Metanephros (tissue), 2 donors: ENCODE measurements at places on chromosomes 3 and 15. TPM values are rescaled to one million over a fixed set of nuclear protein-coding genes. Genes with fewer than 3 reads are reported as not detected.

PRTG gene
- 26.0 TPM for total RNA-seq

CGGBP1 gene
- 83.8 TPM for total RNA-seq

SUSD5 gene
- 4.4 TPM for total RNA-seq

LSM3 gene
- total RNA-seq = 4.0 TPM

FAM162A gene
- total RNA-seq = 34.0 TPM

SNX22 gene
- 1.7 TPM for total RNA-seq

ZMYND10 gene
- 3.9 TPM for total RNA-seq

TMEM212 gene
- total RNA-seq = not detected

MYO5C gene
- total RNA-seq = 21.8 TPM

EOMES gene
- 0.41 TPM for total RNA-seq

C3orf49 gene
- not detected for total RNA-seq

C3orf22 gene
- total RNA-seq = 0.12 TPM

RBPMS2 gene
- 1.4 TPM for total RNA-seq

LYZL4 gene
- not detected for total RNA-seq

TPRG1 gene
- total RNA-seq = 3.9 TPM

TYRO3 gene
- total RNA-seq = 44.0 TPM

SCN10A gene
- total RNA-seq = not detected

CCR5 gene
- 0.47 TPM for total RNA-seq

ERC2 gene
- 3.0 TPM for total RNA-seq

SOX2 gene
- total RNA-seq = 0.29 TPM

RGMA gene
- total RNA-seq = 14.6 TPM

KBTBD13 gene
- total RNA-seq = 1.2 TPM

PEX5L gene
- 0.76 TPM for total RNA-seq

GOLGA6B gene
- total RNA-seq = 0.23 TPM

IL17RE gene
- 4.0 TPM for total RNA-seq

ANKUB1 gene
- not detected for total RNA-seq

ULK3 gene
- total RNA-seq = 23.4 TPM

TMEM108 gene
- total RNA-seq = 1.8 TPM

SCN5A gene
- 0.76 TPM for total RNA-seq

ARF4 gene
- total RNA-seq = 128 TPM

SKOR1 gene
- 0.29 TPM for total RNA-seq

CFAP100 gene
- 0.93 TPM for total RNA-seq

CD80 gene
- total RNA-seq = 0.18 TPM

TM4SF4 gene
- 0.58 TPM for total RNA-seq

CHRNB4 gene
- total RNA-seq = 2.0 TPM

PLXNA1 gene
- total RNA-seq = 38.8 TPM

NEDD4 gene
- total RNA-seq = 15.3 TPM

NT5DC2 gene
- total RNA-seq = 48.9 TPM

SLC9C1 gene
- total RNA-seq = 1.5 TPM

AQP9 gene
- 3.2 TPM for total RNA-seq

MINAR1 gene
- total RNA-seq = 1.1 TPM

RETNLB gene
- not detected for total RNA-seq
